ENCODE measurements at places on chromosomes 2 and 18.

DNA sequence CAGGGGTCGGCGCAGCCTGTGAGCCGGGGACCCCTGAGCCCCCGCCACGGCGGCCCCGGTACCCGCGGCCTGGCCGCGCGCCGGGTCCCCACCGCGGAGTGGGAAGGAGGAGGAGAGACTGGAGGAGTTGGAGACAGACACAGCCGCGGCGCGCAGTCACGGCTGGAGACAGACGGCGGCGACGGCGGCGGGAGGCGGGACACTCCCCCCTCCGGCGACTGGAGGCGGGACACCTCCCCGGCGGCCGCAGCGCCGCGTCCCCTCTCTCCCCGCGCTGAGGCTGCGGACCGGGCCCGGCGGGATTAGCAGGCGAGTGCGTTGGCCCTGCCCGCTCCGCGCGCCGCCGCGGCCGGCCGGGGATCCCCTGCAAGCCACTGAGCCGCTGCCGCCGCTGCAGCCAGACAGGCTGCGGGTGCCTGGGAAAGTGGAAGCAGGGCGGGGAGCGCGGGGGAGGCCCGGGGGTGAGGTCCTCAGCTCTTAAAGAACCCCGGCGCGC lies 1.0 kb upstream of the LDLRAD4 start:
- DNase-seq = peak; percentile 53

DNA sequence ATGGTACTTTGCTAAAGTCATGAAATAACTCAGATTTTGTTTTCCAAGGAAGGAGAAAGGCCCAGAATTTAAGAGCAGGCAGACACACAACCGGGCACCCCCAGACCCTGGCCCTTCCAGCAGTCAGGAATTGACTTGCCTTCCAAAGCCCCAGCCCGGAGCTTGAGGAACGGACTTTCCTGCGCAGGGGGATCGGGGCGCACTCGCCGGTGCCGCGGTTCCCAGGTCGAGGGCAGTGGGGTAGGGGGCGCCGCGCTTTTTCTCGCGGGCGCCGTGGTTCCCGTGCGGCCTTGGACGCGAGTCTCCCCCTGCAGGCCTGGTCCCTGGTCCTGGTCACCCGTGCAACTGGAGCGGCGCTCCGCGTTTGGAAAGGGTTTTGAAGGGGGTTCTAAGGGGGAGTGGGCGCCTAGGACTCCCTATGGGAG lies 1.2 kb downstream of the ZNF236 start:
- DNase-seq = peak; percentile 56

- DNase-seq = no peak
Measured at GRCh38 chr18:48616484-48617255, 77.8 kb downstream of the CTIF start.

GRCh38 chr2:16014802-16015201 lies 74.5 kb downstream of the MYCN start:
- no peak for DNase-seq

DNA sequence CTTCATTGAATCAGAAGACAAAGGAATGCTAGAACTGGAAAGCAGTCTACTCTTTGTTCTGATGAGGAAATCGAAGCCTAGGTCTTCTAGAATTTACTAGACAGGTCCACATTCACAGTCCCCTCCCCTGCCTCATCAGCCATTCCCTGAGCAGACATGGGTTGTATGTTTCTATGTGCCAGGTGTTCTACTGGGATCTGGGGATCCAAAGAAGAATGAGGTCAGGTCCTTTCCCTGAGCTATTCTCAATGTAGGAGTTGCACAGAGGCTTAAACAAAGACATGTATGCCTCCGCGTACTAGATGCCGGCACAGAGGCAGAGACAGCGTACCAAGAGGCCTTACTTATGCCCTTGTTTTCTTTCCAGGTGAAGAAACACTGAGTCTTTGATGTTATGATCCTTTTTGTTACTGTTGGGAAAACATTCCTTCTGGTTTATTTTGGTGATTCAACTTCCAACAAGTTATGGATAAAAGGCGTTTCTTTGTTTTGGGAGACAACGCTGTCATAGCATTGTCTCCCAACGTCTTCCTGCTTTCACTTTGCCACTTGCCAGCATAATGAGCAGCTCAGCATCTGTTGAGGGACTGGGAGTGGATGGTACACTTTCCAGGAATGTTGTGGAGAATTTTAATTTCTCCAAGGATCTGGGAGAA lies 174.4 kb downstream of the ALPK2 start:
- no peak for DNase-seq

DNA sequence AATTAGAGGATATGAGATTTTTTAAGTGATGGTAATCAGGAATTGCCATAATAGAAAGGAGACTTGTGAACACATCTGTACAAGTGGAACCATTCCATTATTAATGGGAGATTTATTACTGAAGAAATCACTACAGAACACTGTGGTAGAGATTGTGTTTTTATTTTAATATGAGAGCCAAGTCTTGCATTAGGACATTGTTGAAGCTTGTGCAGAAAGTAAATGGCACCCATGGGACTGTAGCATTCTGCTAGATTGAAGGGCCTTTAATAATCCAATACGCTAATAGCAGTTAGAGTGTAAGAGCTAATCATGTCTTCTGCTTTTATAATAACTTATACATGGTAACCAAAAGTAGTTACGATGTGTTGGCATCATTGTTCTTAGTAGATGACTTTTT lies 83.6 kb downstream of the VRK2 start:
- DNase-seq = no peak

GRCh38 chr2:104871649-104871971 lies 17.7 kb downstream of the POU3F3 start:
- no peak for DNase-seq

DNA sequence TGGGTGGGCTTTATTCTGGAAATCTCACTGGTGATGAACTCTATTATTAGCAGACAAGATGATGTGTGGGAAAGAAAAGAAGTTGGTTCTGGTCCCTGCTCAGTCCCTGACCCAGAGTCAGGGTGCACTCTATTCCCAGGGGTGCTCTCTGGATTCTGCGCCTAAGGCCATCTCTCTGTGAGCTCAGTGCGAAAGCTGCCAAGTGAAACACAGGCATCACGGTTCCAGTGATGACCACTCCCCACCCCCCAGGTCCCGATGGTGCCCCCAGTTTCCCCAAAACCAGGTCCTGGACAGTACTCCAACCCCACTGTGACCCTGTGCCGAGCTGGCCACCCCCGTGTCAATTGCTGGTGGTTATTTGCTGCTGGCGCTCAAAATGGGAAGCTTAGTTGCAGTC lies 30.1 kb downstream of the RHOB start:
- no peak for DNase-seq

GRCh38 chr2:169709331-169709730 lies 15.1 kb downstream of the PHOSPHO2 start:
- DNase-seq = no peak

GRCh38 chr18:11674119-11674518 lies 14.9 kb upstream of the GNAL start:
- no peak for DNase-seq

DNA sequence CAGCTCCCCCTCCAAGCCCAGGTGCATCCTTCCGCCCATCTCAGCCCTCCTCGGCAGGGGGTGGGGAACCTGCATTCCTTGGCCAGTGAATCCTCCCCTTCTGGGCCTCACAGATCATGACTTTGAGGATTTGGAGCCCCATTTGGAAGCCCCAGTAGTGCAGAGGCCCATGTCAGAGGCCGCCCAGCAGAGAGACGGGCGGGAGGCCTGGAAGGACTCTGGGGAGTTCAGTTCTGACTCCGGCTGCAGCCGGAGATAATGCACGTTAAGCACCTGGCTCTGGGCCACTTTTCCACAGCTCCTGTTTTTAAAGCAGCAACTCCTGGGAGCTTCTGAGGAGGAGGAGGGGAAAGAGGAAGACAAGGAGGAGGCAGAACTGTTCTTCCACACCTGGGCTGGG lies 14.9 kb downstream of the ATOH8 start:
- DNase-seq = no peak

DNA sequence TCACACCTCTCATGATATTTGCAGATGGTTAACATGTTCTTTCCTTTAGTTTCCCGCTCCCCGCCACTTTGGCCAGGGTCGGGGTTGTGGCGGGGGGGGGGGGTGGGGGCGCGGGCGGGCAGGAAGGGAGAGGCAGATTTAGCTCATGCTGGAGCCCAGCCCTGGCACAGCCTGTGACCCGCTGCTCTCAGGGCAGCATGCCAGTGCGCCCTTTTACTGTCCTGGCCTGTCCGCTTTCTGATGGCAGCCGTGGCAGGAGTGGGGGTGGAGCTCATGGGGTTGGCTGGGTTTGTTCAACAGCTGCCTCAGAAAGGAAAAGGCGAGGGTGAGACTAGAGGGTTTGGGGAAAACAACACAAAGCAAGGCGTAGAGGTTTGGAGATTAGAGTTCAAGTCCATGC lies 56.1 kb downstream of the TNP1 start:
- DNase-seq = no peak

- peak; percentile 43 for DNase-seq
Measured at GRCh38 chr18:3051718-3052410, 38.9 kb upstream of the LPIN2 start.

DNA sequence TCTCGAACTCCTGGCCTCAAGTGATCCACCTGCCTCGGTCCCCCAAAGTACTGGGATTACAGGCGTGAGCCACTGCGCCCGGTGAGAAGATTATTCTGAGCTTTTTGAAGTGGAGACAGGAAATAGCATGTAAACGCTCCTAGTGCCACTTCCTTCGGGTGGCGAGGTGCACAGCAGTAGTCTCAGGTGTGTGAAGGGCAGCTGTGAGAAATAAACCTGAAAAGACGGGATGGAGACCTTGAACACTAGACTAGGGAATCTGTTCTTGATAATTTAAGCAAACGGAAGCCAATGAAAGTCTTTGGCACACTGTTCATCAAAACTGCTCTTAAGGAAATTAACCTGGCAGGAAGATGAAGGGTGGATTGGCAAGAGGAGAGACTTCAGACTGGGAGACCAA lies 439 bp upstream of the PLEKHH2 start:
- no peak for DNase-seq

DNA sequence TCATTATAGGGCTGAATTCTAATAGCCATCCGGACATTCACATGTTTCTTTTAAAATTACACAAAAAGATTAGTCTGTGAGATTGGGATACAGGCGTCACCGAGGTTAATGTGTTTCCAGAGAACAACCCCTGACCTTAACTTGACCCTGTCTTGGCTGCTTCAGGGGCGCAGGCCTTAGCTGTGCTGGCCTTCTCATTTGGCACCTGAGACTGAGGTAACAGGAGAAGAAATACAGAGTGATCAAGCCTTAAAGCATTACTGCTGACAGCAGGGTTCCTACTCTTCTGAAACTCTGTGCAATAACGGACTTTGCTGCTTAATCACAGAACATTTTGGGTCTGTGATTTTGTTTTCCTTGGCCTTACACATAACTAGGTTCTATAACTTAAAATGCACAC lies 92.6 kb downstream of the RAPH1 start:
- DNase-seq = no peak

- no peak for DNase-seq
Measured at GRCh38 chr18:25225151-25225550, 126.8 kb downstream of the ZNF521 start.

- DNase-seq = no peak
Measured at GRCh38 chr2:126896471-126896870, 2.2 kb upstream of the TEX51 start.

GRCh38 chr2:158079672-158080071 lies 22.0 kb upstream of the UPP2 start:
- no peak for DNase-seq

Data from ELF-1 (cell line).